ENCODE measurements at places on chromosomes 7 and 10.

DNA sequence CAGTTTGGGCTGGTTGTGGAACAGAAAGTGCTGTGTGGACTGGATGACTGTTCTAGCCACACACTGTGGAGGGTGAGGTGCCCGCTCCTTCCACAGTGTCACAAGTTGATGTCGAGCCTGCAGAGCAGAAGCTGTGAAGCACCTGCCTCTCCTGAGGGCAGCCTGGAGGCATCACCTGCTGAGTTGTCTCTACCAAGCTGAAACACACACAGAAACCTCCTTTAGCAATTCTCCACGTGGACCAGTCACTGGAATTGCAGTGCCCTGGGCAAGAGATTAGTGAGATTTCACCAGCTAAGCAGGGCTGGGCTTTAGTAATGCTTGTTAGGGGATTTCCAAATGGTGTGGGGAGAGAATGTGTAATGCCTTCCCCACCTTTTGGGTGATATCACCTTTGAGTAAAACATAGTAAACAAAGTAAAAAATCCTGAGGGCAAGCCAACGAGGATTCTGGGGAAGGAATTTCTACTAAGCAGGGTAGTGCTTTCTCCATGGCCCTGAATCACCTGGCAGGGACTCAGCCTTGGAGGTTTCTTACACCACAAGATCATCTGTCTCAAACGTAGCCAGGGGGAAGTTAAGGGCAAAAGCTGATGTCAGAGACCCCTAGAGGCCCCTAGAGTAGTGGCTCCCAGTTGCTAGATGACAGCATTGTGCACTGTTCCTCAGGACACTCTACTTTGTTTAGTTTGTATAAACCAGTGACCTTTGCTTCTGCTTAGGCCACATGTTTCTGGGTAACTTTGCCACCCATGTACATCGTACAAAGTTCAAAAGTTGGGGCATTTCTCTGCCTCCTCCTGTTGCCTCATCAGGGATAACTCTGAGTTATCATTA is 233.1 kb upstream of the IGFBP3 start:
- no peak for DNase-seq

DNA sequence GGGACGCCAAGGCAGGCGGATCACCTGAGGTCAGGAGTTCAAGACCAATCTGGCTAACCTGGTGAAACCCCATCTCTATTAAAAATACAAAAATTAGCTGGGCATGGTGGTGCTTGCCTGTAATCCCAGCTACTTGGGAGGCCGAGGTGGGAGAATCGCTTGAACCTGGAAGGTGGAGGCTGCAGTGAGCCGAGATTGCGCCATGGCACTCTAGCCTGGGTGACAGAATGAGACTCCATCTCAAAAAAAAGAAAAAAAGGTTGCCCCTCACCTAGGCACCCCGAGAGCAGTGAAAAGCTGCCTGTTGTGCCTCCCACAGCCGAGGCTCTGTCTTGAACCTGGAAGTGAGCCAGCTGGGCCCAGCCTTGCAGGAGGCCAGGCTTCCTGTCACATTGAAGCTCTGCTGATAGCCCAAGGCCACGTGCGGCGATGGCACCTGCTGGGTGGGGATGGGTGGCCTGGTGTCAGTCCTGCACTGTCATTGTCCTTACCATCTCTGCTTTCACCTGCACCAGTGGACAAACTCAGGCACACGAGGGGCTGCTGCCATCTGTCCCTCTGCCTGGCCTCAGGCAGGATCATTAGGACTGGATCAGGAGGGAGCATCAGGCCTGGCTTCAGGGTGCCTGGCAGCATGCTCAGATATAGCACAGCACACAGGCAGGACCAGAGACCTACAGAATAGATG is 37.8 kb downstream of the DNAJB12 start:
- DNase-seq, result no peak

- DNase-seq, result no peak
Observed at GRCh38 chr10:98418665-98419468, 3.9 kb upstream of the PYROXD2 start.

DNA sequence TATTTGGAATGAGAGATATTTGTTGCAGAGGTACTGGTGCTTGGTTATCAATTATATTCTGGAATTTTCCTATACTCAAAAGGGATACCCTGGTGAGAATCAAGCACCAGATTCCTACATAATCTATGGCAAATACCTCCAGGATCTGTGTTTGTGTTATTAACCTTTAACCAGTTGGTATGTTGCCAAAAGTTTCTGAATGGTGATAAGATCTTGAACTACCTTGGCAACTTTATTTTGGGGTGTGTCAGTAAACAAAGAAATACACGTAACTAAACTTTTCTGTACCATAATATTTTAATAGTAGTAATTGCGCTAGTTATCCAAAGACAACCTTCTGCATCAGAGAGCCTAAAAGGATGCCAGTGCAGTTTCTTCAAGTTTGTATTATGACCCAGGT is 13.4 kb downstream of the SCIN start:
- no peak for DNase-seq

- DNase-seq, result no peak
Observed at GRCh38 chr7:74454021-74454924, 567 bp downstream of the GTF2IRD1 start.

- peak; percentile 77 for DNase-seq
Observed at GRCh38 chr7:79876848-79877252, 257.8 kb upstream of the GNAI1 start.

GRCh38 chr7:48337012-48337621 is 165.9 kb downstream of the ABCA13 start:
- DNase-seq, result no peak

- DNase-seq, result no peak
Observed at GRCh38 chr10:46787321-46787615, 124.0 kb upstream of the PTPN20 start.

DNA sequence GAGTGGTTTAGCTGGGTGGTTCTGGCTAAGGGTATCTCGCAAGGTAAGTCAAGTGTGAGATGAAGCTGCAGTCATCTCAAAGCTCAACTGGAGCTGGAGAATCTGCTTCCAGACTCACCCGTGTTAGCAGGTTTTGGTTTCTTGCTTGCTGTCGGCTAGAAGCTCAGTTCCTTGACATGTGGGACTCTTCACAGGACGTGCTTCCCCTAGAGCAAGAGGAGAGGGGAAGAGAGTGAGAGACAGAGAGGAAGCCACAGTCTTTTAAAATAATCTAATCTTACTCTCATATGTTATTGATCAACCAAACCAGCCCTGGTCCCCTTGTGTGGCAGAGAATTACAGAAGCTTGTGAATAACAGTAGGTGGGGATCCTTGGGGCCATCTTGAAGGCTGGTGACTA is 199.5 kb downstream of the REEP3 start:
- no peak for DNase-seq

- DNase-seq, result no peak
Observed at GRCh38 chr7:2876031-2876731, 32.1 kb upstream of the GNA12 start.

GRCh38 chr10:112914288-112914952 is 35.6 kb upstream of the TCF7L2 start:
- no peak for DNase-seq

DNA sequence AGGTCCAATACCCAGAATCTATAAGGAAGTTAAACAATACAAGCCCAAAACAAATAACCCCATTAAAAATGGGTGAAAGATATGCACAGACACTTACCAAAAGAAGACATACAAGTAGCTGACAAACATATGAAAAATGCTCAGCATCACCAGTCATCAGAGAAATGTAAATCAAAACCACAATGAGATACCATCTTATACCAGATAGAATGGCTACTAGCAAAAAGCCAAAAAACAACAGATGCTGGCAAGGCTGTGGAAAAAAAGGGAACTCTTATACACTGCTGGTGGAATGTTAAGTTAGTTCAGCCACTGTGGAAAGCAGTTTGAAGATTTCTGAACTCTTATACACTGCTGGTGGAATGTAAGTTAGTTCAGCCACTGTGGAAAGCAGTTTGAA is 331.1 kb downstream of the KIF20B start:
- DNase-seq, result no peak

- DNase-seq, result no peak
Observed at GRCh38 chr10:107894516-107894915, 730.0 kb upstream of the SORCS1 start.

GRCh38 chr7:120033114-120033513 is 239.9 kb upstream of the KCND2 start:
- DNase-seq, result no peak

DNA sequence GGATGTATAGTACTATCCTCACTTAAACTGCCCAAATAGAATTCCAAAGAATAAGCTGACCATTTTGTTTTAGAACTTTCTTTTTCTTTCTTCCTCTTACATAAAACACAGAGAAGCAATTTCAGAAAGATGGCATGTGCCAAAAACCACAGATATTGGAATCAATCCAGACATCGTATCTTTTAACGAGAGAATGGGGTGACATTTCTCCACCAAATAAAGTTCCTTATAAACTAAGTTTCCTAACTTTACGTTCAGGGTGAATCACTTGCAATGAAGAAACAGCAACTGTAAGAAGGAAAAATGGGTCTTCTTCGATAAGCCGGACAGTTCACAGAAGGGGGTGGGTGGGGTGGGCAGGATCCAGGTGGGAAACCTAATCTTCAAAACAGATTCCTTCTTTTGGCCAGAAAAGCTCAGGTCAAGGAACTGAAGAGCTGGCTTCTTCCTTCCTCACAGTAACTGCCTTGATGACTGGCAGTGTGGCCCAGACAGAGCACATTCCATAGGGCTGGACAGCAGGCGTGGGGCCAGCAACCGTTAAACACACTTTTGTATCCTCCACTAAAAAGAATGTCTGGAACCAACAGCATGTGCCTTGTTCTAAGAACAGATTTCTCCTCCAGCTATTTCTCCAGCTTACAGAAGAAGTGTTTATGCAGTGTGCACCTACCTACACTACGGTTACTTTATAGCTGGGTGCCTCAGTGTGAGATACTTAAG is 31.5 kb downstream of the CREB3L2 start:
- DNase-seq, result no peak

GRCh38 chr10:29377333-29377961 is 88.6 kb downstream of the LYZL1 start:
- no peak for DNase-seq

DNA sequence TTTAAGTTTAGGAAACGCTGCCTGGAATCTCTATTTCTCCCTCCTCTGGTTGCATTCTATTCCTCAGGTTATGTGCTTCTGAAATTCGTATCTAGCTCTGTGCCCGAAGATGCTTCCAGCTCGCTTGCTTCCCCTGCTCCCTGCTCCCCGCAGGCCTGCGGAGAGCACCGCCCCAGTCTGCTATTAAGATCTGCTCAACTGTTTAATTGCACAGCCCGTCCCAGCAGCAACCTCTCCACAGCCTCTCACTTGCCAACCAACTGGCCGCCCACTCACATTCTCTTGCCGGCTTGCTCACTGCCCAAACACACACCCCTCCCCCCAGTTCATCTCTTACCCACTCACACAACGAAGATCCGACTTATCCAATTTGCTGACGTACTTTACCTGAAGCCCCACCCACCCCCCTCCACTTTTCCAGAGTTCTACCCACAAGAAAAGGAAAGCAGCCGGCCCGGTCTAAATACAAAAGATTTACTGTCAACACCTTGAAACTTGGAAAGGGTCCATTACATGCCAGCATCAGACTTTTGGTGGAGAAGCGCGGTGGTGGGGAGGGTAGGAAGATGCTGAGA is 167.3 kb upstream of the KLF14 start:
- DNase-seq, result peak; percentile 83

DNA sequence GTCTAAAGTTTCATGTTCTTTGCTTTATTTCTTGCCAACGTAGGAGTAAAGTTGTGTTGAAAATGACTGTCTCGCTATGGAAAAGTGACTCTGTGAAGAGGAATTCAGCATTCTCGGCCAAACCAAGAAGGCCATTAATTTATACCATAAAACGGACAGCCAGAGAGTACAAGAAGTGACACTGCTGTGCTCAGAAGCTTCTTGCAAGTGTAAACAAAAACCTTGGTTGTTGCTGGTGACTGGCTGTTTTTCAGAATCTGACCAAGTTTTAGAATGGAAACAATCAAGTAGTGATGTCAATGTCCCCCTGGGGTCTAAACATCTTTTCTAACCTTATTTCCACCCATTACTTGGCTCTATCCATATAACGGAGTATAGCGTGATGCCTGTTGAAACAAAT is 201.9 kb downstream of the INHBA start:
- no peak for DNase-seq

- no peak for DNase-seq
Observed at GRCh38 chr7:97005183-97006054, at the start of gene DLX6. Gene DLX6, plus strand, starts transcription at chr7:97005553. Its CDS starts 425 bp downstream, at chr7:97005978.

- no peak for DNase-seq
Observed at GRCh38 chr7:101707587-101707986, 78.5 kb upstream of the MYL10 start.

GRCh38 chr10:26486990-26487850 is 49.1 kb downstream of the APBB1IP start:
- peak; percentile 12 for DNase-seq

DNA sequence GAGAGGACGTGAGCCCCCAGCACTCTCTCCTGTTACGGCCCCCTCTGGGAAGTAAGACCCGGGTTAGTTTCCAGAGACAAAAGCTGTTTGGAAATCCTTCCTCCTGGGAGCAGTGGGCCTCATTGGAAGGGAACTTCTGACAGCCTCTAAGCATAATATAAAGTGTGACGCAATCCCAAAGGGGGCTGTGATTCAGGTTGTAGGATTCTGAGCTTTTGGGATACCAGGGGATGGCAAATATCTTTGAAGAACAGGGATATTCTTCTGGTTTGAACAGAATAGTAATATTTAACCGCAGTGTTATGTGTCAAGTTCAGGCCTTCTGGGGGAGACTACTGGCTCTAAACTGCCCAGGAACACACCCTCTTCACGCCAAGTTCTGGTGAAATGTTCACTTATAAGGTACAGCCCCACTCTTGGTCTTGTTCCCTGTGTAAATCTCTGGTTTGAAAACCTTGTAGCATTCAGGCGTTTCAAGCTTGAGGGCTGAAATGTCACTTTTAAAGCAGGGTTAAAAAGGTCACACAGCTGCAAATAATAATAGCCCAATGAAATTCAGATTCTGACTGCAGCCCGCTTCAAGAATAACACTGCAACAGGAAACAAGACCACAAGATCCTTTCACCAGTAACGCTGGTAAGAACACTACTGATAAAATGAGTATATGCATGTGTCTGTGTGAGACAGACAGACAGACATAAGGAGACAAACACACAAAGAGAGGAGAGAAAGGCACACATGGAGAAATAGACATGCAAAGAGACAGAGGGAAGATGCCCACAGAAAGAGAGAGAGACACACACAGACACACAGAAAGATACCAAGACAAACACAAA is 69.0 kb downstream of the CREB5 start:
- DNase-seq, result peak; percentile 38

DNA sequence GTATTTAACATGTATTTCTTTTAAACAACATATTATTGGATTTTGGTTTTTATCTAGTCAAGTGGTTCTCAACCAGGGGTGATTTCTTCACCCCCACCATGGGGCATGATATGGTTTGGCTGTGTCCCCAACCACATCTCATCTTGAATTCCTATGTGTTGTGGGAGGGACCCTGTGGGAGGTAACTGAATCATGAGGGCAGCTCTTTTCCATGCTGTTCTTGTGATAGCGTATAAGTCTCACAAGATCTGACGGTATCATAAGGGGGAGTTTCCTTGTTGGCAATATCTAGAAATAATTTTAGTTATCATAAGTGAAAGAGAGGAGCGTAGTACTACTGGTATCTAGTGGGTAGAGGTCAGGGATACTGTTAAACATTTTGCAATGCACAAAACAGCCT is 37.6 kb downstream of the TMEM168 start:
- DNase-seq, result no peak

All from AG04449 (cell line).